NK-92 treated with Interleukin-12 subunit alpha and Interleukin-12 subunit beta, amount 100 ng/mL, for 24 hours (cell line): ENCODE measurements at places on chromosomes 6 and 20.

- no peak for DNase-seq
Observed at GRCh38 chr20:58235010-58235409, 6.6 kb upstream of the ANKRD60 start.

DNA sequence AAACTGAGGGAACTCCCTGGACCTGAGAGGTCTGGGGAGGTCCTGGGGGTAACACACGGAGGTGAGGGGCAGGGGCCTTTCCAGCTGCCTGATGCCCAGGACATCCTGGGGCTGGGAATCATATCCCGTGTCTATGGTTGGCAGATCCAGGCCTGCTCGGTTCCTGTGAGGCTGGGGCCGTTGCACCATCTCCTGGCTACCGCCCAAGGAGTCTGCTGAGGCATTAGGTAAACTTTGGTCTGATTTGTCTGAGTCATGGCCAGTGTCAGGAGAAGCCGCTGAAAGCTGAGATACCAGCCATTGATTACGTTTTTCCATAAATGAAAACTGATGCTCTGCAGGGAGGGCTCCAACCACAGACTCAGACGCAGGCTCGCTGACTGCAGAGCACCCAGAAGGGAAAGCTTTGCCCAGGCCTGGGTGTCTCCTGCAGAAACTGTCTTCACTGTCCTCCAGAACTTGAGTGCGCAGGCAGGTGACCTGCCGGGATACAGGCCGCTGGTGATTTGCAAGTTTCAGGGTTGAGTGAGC is 14.2 kb downstream of the TRAF3IP2 start:
- DNase-seq, result no peak

GRCh38 chr6:21188505-21189223 is 404.9 kb upstream of the SOX4 start:
- DNase-seq, result no peak

DNA sequence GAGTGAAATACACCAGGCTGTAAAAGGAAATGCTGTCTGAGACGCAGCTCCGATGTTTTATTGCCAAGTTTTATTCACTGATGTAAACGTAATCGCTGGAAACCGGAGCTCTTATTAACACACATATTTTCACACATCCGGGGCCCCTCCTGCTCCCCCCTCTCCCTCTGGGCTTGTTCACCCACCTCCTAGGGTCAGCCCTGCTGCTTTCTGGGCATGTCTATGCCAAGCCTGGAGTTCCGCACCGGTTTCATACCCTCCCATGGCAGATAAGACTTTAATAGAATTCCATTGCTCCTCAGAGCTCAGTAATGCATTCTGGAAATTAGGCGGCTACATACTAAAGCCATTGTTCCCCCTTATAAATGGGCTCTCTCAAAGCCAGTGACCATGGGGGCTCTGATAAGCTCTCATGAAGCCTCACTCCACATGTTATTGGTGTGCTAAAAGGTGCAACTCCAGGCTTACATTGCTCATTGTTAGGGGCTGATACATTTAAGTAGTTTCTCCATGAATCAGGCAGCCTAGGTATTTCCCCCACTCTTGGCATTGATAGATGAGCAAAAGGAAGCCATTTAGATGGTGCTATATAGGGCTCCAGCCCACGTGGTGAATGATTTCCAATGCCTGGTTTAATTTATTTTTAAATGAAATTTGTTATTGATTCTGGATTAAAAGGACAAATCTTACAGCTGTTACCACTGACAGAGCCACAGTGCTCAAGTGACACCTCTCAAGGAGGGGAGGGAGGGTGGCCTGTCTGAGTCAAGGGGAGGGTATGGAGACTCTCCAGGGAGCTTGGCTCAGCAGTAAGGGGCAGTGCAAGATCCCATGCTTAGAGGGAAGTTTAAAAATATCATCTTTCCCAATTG is 4.5 kb upstream of the VSTM2L start:
- DNase-seq, result no peak

DNA sequence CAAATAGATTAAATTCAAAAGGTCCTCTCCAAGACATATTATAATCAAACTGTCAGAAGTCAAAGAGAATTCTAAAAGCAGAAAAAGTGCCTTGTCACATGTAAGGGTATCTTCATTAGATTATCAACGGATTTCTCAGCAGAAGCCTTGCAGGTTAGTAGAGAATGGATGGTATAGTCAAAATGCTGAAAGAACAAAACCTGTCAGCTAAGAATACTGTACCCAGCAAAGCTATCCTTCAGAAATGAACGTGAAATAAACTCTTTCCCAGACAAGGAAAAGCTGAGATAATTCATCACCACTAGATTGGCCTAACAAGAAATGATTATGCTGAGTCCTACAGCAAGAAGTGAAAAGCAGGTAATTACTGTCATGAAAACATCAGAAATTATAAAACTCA is 92.9 kb downstream of the STXBP5 start:
- DNase-seq, result no peak

GRCh38 chr6:64872633-64873032 is 834.4 kb downstream of the EYS start:
- no peak for DNase-seq

- no peak for DNase-seq
Observed at GRCh38 chr6:162187168-162187935, 540.2 kb downstream of the PRKN start.
